ENCODE measurements at places on chromosomes 2 and 18.
A peak's percentile ranks its signal among the peaks of the same experiment; 100 is the strongest.

DNA sequence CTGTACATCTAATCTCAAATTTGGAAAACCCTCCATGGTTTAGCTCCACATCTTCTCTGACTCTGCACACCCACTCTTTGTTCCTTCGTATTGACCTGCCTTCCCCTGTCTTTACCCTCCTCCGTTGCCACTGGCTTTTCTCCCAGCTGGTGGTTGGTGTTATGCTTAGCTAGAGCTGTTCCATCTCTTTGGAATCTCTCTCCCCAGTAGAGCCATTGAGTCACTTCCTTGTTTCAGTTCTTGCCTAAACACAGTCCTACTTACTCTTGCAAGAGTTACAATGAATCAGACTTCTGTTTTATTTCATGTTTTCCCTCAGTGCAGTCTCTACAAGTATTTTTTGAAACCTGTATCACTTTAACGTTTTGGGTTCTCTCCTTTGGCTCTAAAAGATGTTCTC lies 263.9 kb downstream of the LTBP1 start:
- DNase-seq = no peak

DNA sequence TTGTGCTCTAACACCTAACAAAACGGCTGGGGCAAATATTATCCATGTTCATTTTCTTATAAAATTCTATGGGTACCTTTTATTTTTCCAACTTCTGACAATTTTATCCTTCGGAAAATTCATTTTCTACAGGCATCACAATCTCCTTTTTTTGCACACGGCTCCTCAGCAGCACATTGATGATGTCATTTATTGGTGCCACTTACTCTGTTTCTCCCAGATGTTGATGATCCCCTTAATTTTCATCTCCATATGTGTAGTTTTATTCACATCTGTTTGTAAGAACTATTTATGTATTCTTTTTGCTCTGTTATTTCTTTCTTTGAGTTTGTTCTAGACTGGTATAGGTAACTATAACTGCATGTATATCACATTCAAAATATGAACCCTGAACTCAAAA lies 1660.8 kb upstream of the DDX18 start:
- DNase-seq = no peak

- DNase-seq = no peak
These were observed at the start of gene CNGA3 for GRCh38 chr2:98346311-98347236. Gene CNGA3, plus strand, starts transcription at chr2:98346456. Its CDS starts 23,520 bp downstream, at chr2:98369976.

- DNase-seq = no peak
These were observed 18.8 kb downstream of the COA5 start for GRCh38 chr2:98589489-98589888.

DNA sequence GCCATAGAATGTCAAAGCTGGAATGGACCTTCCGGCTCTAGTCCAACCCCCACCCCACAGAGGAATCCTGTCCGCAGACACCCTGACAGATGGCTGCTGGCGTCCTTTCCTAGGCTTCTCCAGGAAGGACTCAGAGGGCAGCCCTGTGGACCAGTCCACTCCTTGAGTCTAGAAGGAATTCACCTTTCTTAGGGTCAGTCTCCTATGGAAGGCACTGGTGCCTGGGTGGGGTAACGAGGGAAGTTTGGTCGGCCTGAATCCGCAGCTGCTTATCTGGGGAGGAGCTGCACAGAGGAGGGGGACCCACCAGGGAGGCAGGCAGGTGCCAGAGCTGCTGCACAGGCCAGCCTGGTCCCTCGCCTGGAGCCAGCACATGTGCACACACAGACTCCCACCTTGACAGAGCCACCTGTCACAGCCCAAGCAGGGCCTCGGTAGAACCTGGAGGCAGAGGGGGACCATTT lies 2.5 kb downstream of the DNMT3A start:
- DNase-seq = no peak

GRCh38 chr18:55509631-55510324 lies 78.2 kb downstream of the TCF4 start:
- no peak for DNase-seq

- DNase-seq = no peak
These were observed 146.5 kb downstream of the FAM210A start for GRCh38 chr18:13579874-13580273.

DNA sequence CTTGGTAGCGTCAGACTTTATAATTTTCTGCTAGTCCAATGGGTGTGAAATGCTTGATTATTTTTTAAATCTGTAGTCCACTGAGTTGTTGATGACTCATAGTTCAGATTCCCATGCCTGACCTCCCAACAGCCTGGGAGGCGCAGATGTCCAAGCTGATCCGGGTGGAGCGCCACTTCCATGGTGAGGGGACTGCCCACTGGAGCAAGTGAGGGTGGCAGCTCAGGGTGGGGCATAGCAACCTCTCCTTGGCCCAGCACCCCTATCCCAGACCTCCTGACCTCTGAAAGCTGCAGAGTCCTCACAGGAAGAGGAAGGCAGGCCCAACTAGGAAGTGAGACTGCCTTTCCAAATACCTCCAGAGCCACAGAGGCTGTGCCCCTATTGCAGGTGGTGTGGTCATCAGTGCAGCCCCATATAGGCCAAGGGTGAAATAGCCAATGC lies 4.4 kb downstream of the MAL start:
- no peak for DNase-seq

GRCh38 chr18:58781627-58782194 lies 83.0 kb upstream of the ZNF532 start:
- peak; percentile 39 for DNase-seq

GRCh38 chr2:2681711-2682251 lies 350.7 kb upstream of the MYT1L start:
- DNase-seq = no peak

GRCh38 chr18:28559511-28559910 lies 382.6 kb upstream of the CDH2 start:
- no peak for DNase-seq

GRCh38 chr18:39701055-39701783 lies 2135.6 kb upstream of the CELF4 start:
- DNase-seq = no peak

GRCh38 chr2:229202646-229203045 lies 68.4 kb downstream of the PID1 start:
- no peak for DNase-seq

- no peak for DNase-seq
These were observed 69.1 kb upstream of the NFATC1 start for GRCh38 chr18:79326413-79327198.

- no peak for DNase-seq
These were observed 64.1 kb downstream of the PTPN4 start for GRCh38 chr2:119823734-119824334.

GRCh38 chr2:57497489-57498096 lies 549.0 kb upstream of the VRK2 start:
- DNase-seq = no peak

DNA sequence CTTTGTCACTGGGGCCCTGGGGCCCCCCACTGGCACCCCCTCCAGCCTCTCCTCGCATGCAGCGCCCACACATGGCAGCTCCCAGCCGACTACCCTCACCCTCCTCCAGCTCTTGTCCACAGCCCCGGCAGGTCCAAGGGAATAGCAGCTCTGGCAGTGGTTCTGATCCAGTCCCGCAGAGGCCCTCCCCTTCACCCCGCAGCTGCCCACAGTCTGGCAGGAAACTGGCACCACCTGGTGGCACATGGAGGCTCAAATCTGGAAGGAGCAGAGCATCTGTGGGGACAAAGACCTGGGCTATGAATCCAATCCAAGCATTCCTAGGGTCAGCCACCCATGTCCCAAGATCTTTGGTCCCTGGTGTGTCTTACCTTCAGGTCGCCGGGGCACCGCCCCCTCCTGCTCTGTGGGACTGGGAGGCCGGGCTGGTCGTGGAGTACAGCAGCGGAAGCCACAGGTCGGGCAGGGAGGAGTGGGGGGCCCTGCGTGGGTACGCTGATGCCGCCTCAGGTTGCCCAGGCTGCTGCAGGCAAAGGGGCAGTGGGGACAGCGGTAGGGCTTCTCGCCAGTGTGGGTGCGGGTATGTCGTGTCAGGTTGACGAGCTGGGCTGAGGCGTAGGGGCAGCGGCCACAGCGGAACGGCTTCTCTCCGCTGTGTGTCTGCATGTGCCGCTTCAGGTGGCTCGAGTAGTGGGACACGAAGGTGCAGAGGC lies 2.3 kb downstream of the ZNF513 start:
- DNase-seq = no peak

GRCh38 chr2:236853585-236854051 lies 232.1 kb upstream of the COPS8 start:
- no peak for DNase-seq

DNA sequence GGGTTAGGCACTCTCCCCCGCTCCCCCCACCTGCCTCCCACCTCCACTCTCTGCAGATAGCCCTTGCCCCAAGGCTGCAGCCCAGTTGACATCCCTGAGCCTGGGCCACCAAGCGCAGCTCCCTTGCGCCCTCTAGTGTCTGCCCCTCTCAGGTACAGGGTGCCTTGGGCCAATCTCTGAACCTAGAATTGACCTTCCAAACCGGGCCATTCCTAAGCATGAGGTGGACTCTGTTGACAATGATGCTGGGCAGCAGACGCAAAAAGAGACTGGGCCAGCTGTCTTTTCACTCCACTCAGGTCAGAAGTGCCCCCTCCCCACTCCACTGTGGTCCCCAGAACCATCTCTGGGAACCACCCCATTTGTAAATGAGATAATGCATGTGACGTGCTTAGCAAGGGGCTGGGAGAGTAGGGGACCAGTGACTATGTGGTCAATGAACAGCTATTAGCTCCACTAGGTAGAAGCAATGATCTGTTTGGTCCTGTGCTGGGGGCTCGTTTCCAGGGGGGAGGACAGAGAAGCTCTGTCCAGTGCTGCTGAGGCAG lies 43.3 kb upstream of the PLB1 start:
- peak; percentile 50 for DNase-seq

- DNase-seq = no peak
These were observed 709.6 kb downstream of the SOCS6 start for GRCh38 chr18:70998490-70998889.

- DNase-seq = no peak
These were observed 149.6 kb downstream of the IRS1 start for GRCh38 chr2:226649871-226650660.

- no peak for DNase-seq
These were observed 143.4 kb downstream of the EML6 start for GRCh38 chr2:54866868-54867267.

- no peak for DNase-seq
These were observed 86.9 kb upstream of the MGAT5 start for GRCh38 chr2:134167015-134167414.

GRCh38 chr2:187994464-187995331 lies 297.0 kb upstream of the GULP1 start:
- no peak for DNase-seq

- DNase-seq = no peak
These were observed 16.0 kb upstream of the MARCHF4 start for GRCh38 chr2:216388046-216388884.

DNA sequence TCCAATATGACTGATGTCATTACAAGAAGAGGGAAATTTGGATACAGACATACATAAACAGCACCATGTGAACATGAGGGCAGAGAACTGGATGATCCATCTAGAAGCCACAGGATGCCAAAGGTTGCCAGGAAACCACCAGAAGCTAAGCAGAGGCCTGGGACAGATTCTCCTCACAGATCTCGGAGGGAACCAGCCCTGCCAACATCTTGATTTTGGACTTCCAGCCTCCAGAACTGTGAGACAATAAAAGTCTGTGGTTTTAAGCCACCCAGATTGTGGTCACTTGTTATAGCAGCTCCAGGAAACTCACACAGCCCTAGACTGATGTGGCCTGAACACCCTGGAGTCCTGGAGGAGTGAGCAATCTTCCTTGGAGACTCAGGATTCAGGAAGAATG lies 351.6 kb downstream of the EIPR1 start:
- DNase-seq = no peak
